ENCODE measurements at places on chromosomes 7 and 10. TPM values are rescaled to one million over a fixed set of nuclear protein-coding genes. Genes with fewer than 3 reads are reported as not detected.
A peak's percentile ranks its signal among the peaks of the same experiment; 100 is the strongest.

- H3K4me3 ChIP-seq = no peak overlapping the region
- H3K27me3 ChIP-seq = no peaks in the 10 kb centered on the region
These were observed 84.6 kb upstream of the CAPZA2 start for GRCh38 chr7:116777651-116778281.

- no peaks in the 10 kb centered on the region for H3K27me3 ChIP-seq
- H3K27ac ChIP-seq = no peak overlapping the region
These were observed 57.8 kb downstream of the COL26A1 start for GRCh38 chr7:101420436-101420835.

- DNase-seq = no peak
- H3K36me3 ChIP-seq = peaks cover 3% of the 10 kb centered on the region
- peak overlapping the region; percentile 100 for H3K27ac ChIP-seq
These were observed 3.0 kb upstream of the CYP2W1 start for GRCh38 chr7:979886-980571.

GRCh38 chr10:50511492-50512213 is 112.1 kb downstream of the SGMS1 start:
- peak; percentile 79 for DNase-seq
- H3K4me3 ChIP-seq = no peak overlapping the region
- H3K27ac ChIP-seq = peak overlapping the region; percentile 39

DNA sequence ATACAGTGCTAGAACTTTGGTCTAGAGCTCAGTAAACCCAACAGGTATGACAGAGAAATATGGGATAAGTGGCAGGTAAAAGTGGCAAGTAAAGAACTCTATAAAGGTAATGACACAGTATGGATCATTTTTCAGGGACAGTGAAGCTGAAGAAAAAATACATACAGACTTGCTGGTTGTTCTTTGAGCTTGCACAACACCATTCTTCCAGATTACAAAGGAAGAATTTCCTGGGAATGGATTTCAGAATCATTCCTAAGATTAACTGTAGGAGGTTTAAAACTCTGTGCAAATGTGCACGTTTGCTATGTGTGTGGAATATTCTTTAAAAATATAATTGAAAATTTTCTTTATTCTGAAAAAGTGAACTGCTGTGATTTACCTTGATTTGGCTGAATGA is 36.0 kb downstream of the PHF14 start:
- H3K4me1 ChIP-seq = no peaks in the 10 kb centered on the region
- peaks cover 20% of the 10 kb centered on the region for H3K36me3 ChIP-seq
- H3K27me3 ChIP-seq = no peaks in the 10 kb centered on the region
- no peak overlapping the region for H3K4me3 ChIP-seq

DNA sequence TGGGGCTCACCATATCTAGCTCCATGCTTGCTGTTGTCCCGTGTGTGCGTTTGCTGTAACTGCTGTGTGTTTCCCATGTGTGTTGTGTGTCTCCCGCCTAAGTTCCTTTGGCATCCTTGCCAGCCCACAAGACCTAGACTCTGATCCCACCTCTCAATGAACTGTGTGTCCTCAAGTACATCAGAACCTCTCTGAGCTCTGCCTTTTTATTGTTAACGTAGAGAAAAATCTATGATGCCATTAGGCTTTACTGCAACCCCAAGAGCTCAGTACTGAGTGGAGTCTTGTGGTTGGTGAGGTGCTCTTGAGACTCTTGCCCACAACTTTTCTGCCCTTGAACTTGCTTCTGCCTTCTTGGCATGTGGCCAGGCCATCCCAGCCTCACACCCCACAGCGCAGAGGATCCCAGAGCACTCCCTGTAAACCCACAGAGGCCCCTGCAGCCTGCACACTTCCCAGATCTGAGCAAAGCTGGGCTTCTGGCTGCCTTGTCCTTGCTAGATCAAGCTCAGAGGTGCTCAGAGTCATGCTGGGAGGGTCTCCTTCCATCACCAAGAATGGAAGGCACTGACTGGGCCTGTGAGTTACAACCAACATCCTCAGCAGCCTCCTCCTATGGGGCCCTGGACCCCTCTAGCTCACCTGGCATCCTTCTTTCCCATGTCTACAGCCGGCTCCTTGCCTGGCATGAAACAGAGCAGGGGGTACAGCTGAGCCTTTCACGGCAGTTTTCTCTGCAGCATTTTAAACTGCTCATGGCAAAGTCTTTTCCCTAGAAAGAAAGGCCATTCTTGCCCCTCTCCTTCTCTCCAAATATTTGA is 643.4 kb downstream of the ACTR3B start:
- no peak for DNase-seq
- H3K27ac ChIP-seq = no peak overlapping the region
- H3K4me3 ChIP-seq = no peak overlapping the region
- H3K4me1 ChIP-seq = no peaks in the 10 kb centered on the region
- no peaks in the 10 kb centered on the region for H3K27me3 ChIP-seq

- no peak for DNase-seq
- H3K36me3 ChIP-seq = no peaks in the 10 kb centered on the region
- no peaks in the 10 kb centered on the region for H3K27me3 ChIP-seq
These were observed 152.5 kb downstream of the SEMA3A start for GRCh38 chr7:84042110-84042539.

DNA sequence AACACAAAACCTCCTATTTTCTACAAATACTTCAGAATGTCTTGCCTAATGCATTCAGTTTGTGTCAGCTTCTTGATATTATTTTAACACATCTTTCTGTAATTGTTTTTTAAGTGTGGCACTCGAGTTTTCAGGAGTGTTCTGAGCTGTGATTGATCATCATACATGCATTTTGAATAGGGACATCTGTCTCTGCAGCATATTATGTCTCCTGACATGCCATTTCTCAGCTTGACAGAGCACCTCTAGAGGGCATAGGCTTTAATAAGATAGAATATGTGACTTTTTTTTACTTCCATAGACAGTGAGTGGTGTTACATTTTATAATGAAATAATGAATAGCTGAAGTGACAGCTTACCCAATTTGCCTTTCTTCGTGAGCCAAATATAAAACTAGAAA is 219.2 kb upstream of the HDAC9 start:
- no peaks in the 10 kb centered on the region for H3K4me1 ChIP-seq
- no peaks in the 10 kb centered on the region for H3K27me3 ChIP-seq
- H3K27ac ChIP-seq = no peak overlapping the region
- DNase-seq = no peak
- no peaks in the 10 kb centered on the region for H3K36me3 ChIP-seq

DNA sequence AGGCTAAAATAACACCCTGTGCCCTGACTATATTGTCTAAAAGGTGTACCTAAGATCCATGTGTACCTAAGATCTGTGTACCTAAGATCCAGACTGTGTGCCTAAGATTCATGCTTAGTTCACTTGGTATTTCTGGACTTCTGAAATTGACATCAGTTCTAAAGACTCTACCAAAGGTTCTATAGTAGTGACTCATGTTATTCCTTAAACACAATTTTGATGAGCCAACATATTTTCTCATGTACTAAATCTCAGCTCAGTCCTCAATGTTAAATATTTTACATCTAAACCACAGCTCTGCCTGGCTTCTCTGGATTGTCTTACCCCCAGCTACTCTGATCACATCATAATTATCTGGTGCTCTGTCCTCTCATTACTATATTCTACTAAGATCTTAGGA is 802.3 kb upstream of the SORCS1 start:
- H3K27me3 ChIP-seq = no peaks in the 10 kb centered on the region
- no peak overlapping the region for H3K27ac ChIP-seq
- no peak overlapping the region for H3K4me3 ChIP-seq
- no peaks in the 10 kb centered on the region for H3K36me3 ChIP-seq

DNA sequence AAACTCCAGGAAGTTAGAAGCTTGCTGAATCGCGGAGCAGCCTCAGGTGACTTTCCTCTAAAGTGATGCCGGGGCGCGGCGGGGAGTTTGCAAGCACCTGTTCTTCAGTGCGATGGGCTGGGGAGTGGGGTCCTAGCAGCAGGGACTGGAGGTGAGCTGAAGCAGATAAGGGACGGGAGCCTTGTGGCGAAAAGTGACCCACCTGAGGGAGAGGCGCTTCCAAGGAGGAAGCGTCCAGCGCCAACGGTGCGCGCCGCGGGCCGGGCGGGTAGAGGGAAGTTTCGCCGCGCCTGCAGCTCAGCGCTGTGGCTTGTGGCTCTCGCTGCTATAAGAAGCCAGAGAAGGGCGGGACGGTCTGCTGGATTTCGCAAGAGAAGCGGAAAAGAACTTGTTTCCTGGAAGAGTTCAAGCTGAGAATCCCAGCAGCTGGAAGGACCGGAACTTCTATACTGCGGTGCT is at the start of gene STEAP4:
STEAP4 (minus strand) TSS at position 305 of the 459 bp plus-strand sequence. CDS start 22,625 bp downstream, outside the sequence.
- no peak within 1 kb of the TSS for H3K4me3 ChIP-seq
- H3K36me3 ChIP-seq = no peaks in the 10 kb centered on the region
- H3K27ac ChIP-seq = no peak within 1 kb of the TSS

DNA sequence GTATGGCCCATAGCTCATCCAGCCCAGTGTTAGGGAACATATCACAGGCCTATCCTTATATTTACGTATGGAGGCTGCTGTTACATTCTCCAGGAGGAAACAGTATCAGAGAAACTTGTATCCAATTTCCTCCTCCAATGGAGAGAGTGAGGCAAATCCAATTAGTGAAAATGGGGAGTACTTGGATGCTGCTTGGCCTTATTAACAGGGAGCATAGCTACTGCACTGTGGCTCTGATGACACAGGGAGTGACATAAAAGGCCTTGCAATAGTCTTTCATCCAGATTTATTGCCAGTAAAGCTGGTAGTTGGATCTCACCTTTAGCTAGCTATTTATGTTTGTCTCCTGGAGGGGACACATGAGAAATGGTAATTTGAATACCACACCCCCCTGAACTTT is 313.2 kb upstream of the MTPN start:
- DNase-seq = no peak
- no peaks in the 10 kb centered on the region for H3K27me3 ChIP-seq
- no peak overlapping the region for H3K27ac ChIP-seq
- no peaks in the 10 kb centered on the region for H3K4me1 ChIP-seq

DNA sequence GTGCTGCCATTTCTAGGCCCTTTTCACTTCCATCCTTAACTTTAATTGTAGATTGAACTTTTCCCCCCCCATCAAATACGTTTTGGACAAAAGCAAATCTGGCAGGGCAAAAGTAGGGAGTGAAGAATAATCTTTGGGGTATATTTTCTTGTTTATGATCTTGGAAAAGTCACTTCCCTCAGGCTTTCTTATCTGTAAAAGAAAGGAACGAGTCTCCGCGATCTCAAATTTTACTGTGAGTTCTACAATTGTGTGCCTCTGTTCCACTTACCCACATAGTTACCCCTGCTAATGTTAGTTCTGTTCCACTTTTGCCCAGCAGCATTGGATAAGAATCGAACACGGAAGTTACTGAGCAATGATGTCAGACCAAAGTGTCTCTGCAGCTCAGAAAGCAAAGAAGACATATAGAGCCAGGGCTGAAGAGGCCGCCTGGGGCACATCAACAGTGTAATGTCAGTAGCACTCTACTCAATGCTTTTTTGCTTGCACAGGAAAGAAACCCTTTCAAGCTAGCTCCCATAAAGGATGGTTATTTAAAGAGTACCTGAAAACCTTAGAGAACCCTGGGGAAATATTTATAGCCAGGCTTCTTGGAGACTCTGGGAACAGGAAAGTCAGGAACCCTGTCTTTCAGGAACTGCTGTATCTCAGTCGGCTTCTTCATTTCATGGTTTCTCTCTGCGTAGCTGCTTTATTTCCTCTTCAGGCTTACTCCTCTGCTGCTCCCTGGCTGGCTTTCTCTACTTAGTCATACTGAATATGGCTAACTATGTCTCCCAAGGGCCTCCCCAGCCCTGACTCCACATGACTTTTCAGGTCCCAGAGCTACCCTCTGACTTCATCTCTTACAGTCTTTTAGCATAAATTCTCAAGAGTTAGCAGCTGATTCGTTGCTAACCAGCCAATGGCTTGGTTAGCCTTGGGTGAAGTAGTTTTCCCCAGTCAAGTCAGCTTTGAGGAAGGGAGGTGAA is 123.7 kb upstream of the FAM3C start:
- DNase-seq = no peak
- H3K27ac ChIP-seq = no peak overlapping the region
- H3K4me3 ChIP-seq = no peak overlapping the region
- H3K4me1 ChIP-seq = no peaks in the 10 kb centered on the region
- H3K27me3 ChIP-seq = no peaks in the 10 kb centered on the region

- H3K4me1 ChIP-seq = no peaks in the 10 kb centered on the region
- no peaks in the 10 kb centered on the region for H3K36me3 ChIP-seq
- no peak overlapping the region for H3K4me3 ChIP-seq
- DNase-seq = no peak
These were observed 107.5 kb downstream of the ELMO1 start for GRCh38 chr7:37341033-37341630.

GRCh38 chr10:98168147-98168546 is 33.7 kb downstream of the R3HCC1L start:
- H3K36me3 ChIP-seq = peaks cover 16% of the 10 kb centered on the region
- no peak overlapping the region for H3K4me3 ChIP-seq
- no peaks in the 10 kb centered on the region for H3K27me3 ChIP-seq
- H3K4me1 ChIP-seq = no peaks in the 10 kb centered on the region
- no peak for DNase-seq
- no peak overlapping the region for H3K27ac ChIP-seq

DNA sequence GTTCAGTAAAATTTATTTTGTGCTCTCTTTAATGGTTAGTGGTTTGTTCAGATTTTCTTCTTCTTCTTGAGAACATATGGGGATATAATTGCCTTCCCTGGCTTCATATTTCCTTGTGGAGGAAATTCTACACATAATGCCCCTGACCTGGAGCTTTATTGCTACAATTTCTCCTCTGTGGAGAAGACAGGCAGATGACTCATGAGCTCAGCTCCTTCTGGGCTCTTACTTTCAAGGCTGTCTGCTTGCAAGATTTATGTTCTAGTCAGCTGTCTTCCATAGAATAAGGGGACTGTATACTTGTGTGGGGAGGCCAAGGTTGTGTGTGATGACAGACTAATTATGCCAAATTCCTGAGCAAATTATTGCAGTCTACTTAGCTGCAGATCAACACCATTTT is 1.6 kb downstream of the LRRD1 start:
- H3K27me3 ChIP-seq = no peaks in the 10 kb centered on the region
- peaks cover 6% of the 10 kb centered on the region for H3K4me1 ChIP-seq
- H3K36me3 ChIP-seq = no peaks in the 10 kb centered on the region
- no peak overlapping the region for H3K4me3 ChIP-seq
- H3K27ac ChIP-seq = no peak overlapping the region

DNA sequence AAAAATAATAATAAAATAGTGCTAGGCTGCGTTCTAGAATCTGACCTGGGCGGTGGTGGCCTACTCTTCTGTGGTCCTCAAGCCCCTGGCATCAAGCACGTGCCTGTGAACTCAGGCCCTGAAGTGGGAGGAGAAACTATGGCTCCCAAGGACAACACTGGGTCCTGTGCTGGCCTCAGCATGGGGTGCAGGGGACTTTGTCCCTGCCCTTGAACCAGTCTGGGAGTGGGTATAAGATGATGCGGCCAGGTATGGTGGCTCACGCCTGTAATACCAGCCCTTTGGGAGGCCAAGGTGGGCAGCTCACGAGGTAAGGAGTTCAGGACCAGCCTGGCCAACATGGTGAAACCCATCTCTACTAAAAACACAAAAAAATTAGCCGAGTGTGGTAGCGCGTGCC is 5.5 kb downstream of the ZP3 start:
- H3K4me3 ChIP-seq = no peak overlapping the region
- peaks cover 11% of the 10 kb centered on the region for H3K27me3 ChIP-seq
- H3K36me3 ChIP-seq = no peaks in the 10 kb centered on the region

ABCB4 gene
- total RNA-seq = 10.8 TPM

IL6 gene
- total RNA-seq = not detected

COL13A1 gene
- total RNA-seq = not detected

MACROH2A2 gene
- 41.6 TPM for total RNA-seq

VKORC1L1 gene
- 13.9 TPM for total RNA-seq

GBX1 gene
- total RNA-seq = not detected

SEMA3A gene
- 0.56 TPM for total RNA-seq
